Neural crest cell (in vitro differentiated cells): ENCODE measurements at places on chromosomes 12 and 14.

GRCh38 chr14:81224222-81224621, 3.5 kb upstream of the GTF2A1 start:
- no peak for DNase-seq

GRCh38 chr12:52306731-52307130, 14.5 kb downstream of the KRT83 start:
- no peak for DNase-seq

GRCh38 chr12:32027684-32028365, 68.6 kb downstream of the RESF1 start:
- DNase-seq = no peak

DNA sequence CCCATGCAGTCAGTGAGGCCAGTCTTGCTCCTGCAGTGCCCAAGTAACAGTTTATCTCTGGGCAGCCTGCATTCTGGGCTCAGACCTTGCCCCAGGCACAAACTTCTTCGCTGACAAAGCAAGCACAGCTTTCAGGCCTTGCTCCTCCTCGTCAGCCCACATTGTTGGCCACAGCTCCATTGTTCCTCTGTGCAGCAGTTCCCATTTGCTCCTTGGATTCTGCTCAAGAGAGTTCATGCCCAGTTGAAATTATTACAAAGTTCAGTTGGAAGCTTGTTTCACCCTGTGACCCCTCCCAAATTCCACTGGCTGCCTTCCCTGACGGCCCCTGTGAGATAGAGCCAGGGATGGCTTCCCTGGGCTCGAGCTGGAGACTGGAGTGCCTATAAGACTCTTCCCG, 163.4 kb upstream of the DDHD1 start:
- DNase-seq = no peak

DNA sequence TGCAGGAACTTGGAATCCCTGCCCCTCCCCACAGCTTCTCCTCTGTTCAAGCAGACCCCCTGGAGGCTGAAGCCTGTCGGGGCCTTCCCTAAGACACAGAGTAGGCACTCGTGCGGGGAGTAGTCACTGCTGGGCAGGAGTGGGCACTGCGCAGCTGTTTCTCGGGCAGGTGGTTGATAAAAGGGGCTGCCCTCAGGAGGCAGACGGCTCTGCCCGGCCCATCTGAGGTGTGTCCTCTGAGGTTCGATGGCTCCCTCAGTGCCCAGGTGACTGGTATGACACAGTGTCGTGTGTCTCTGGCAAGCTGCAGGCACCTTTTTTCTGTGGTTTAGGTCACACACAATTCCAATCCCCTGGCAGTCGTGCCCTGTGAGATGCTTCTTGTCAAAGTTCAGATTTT, 10.1 kb downstream of the GALNT16 start:
- DNase-seq = no peak
